Activated naive CD8-positive, alpha-beta T cell treated with anti-CD3 and anti-CD28 coated beads, Interleukin-2, amount 50 U/mL, for 16 hours (primary cell): ENCODE measurements at places on chromosomes 1 and 21.

DNA sequence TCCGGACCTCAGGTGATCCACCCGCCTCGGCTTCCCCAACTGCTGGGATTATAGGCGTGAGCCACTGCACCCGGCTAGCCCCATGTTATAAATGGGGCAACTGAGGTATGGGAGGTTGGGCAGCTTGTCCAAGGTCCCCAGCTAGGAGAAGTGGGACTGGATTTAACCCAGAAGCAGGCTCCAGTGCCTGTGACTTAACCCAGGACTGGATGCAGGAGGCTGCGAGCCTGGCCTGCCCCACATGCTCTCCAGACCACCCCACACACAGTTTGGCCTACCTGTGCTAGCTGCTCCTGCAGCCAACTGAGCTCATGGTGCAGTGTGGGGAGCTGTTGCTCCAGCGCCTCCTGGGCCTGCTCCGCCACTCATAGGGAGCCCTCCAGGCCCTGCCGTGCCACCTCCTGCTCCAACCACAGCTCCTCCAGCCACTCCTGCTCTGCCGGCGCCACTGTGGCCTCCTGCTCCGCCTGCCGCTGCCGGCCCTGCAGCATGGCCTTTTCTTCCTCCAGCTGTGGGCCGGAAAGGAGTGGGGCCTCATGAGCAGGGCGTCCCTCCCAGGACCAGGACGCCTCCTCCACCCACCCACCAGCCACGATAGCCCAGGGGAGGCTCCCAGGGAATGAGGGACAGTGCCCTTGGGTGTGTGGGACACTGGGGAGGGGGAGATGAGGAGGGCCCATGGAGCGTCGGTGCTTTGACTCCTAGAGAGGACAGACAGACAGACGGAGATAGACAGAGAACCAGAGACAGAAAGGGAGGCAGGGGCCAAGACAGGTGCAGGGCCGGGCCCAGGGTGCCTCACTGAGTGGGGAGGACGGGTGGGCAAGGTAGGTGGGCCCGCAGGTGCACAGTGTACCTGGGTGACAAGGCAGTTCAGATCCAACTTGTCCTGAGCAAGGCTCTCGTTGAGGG is 12.4 kb upstream of the NBPF1 start:
- DNase-seq = no peak

GRCh38 chr1:28058168-28058567 is 30.2 kb downstream of the EYA3 start:
- DNase-seq = no peak

DNA sequence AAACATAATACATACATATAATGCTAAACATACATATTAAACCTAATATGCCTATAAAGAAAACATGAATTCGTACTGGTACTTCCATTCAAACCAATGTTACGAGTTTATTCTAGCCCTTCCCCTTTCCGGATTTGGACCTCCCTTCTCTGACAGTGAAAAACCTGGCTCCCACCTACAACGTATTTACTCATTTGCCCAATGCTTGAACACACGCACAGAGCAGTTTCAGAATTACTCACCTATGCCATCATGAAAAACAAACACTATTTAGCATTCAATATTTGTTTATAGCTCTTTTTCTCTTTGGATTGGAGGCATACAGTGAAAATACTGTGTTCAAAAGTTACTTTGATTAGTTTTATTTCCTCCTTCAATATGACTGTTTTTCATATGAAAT is 204.4 kb downstream of the LMX1A start:
- DNase-seq = no peak

- no peak for DNase-seq
These were observed 226.6 kb upstream of the TMEM51 start for GRCh38 chr1:14926818-14927575.
